ENCODE measurements at places on chromosomes 3 and 15.

- DNase-seq: no peak
These were observed 359.8 kb upstream of the C2CD4B start for GRCh38 chr15:62524848-62525247.

DNA sequence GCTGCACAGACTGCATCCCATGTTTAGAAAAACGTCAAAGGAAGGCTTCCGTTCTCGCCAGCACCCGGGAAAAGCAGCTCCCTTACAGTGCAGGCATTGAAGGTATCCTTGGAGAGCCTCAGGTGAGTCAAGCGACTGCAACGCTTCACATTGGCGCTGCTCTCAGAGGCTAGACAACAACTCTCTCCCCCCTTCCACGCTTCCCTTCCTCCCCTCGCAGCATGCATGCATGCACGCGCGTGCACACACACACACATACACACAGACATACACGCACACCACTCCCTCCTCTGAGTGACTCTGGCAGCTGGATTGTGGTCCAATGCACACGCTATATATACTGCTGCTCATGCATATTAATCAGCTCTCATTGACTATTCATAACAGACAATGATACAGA is 191.1 kb downstream of the PDZRN3 start:
- DNase-seq: no peak

DNA sequence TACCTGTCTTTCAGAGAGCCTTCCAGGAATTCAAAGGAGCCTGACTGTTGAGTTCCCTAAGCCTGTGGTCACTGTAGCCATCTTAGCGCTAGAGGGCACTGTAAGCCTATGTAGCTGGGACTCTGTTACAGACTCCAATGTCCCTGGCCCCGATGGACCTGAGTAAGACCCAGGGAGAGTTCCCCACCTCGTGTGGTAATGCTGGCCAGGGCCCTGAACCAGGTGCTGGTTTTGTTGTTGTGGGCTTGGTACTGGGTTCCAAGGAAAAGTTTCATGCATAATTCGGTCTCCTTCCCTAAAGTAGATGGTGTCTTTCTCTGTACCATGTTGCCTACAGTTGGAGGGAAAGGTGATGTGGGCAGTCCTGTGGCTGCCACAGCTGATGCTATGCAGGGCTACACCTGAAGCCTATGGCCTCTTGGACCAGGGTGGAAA is 32.4 kb downstream of the CDAN1 start:
- DNase-seq: peak; percentile 46

GRCh38 chr3:107769882-107770281 is 247.1 kb downstream of the BBX start:
- no peak for DNase-seq

- DNase-seq: no peak
These were observed 131.3 kb upstream of the PTX3 start for GRCh38 chr3:157305392-157305791.

- no peak for DNase-seq
These were observed 677.7 kb upstream of the NECTIN3 start for GRCh38 chr3:110393941-110394340.

DNA sequence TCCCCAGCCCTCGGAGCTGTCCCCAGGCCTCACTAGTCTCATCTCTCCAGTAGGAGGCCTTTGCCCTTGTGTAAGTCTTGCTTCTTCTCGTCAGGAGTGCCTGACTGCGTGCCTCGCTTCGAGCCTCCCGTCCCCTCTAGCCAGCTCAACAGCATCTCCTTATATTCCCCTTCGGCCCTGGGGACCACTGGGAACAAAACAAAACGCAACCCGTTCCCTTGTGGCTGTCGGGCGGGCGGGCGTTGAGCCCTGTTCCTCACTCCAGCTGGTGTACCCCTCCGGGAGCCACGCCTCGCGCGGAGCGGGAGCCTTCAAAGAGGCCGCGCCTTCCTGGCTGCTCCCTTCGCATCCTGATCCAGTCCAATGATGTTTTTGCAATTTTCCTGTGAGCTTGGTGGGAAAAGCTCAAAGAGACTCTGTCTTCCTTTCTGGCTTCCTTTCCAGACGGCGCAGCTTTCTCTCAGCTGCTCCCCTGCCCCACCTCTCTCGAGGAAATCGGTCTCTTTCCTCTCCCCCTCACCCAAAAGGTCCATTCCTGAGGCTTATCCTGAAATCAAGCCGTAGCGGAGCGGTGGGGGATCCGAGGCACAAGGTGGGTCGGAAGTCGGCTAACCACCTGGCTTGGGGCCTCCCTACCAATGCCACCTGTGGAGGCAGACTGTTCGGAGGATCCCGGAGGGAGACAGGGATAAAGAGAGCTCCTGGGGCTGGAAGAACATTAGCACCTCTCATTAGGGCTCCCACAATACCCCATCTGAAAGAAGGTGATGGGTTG is 33.4 kb upstream of the SRP14 start:
- no peak for DNase-seq

DNA sequence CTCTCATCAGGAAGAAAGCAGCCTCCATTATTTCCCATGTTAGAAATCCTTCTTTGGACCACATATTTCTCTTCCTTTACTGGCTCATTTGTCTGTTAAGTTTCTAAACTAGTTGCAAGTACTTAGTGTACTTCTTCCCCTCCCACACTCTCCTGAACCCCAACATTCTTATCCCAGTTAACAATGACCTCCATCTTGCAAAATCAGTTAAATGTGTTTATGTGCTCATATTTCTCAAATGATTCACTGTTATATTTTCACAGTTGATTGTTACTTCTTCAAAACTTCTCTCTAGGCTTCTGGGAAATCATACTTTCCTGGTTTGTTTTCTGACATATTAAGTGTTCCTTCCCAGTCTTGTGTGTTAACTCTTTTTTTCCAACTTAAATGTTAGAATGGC is 856.9 kb downstream of the EPHA3 start:
- no peak for DNase-seq

GRCh38 chr15:63945838-63946298 is 100.4 kb downstream of the DAPK2 start:
- no peak for DNase-seq

- DNase-seq: no peak
These were observed 283.4 kb downstream of the LSAMP start for GRCh38 chr3:116161575-116162525.

DNA sequence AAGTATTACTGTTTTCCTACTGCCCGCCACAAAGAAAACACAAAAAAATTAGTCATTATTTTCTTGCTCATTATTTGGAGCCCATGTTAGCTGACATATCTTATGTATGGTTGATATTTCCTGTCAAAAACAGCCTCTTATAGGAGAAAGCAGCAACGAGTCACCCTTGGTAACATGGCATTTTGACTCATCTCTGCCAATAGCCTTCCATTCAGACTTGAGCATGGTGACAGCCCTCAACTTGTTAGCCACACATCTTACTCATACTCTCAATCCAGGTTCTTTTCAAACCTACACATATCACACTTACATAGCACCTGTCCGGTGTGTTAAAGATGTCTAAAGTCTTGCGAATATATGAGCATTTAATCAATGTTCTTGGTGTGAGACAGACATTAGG is 109.4 kb upstream of the SAMMSON start:
- no peak for DNase-seq

GRCh38 chr15:38300395-38300794 is 47.8 kb downstream of the SPRED1 start:
- DNase-seq: no peak

DNA sequence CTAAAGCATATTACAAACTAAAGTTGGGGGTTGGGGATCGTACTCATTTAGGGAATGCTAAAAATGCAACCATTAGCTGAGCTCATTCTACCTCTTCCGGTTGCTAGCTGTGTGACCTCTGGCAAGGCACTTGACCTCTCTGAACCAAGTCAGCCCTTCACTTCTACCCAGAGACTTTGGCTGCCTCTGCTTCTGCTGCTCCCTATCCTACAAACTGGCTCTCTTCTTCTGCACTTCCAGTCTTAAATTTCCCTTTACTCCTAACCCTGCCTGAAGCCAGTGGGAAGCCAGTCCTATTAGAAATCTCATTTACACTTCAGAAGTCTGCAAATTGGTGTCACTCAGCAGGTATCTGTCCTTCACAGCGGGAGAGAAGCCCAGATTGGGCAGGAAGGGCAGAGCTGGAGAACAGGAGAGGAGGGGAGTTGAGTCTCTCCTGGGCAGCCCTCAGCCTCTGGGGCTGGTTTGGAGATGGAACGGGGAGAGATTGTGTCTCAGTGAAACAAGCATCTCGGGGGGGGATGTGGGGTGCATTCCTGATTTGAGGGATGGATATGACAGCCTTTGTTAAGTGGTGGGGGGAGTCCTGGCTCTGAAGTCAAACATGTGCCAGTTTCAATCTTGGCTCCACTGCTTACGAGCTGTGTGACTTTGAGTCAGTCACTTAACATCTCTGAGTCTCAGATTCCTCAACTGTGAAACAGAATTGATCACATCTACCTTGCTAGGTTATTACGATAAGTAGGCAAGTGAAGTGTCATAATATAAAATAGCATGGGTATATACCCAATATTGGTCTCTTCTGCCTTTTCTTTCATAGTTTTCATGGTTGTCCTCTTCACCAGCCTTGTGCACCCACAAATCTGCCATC is 7.8 kb upstream of the AEN start:
- no peak for DNase-seq

- no peak for DNase-seq
These were observed 9.5 kb upstream of the MCF2L2 start for GRCh38 chr3:183437666-183438564.

- peak; percentile 30 for DNase-seq
These were observed 11.3 kb upstream of the KNL1 start for GRCh38 chr15:40582726-40583246.

GRCh38 chr15:48802867-48803266 is 8.0 kb downstream of the CEP152 start:
- no peak for DNase-seq

GRCh38 chr15:99139276-99139675 is 34.4 kb downstream of the SYNM start:
- DNase-seq: no peak

DNA sequence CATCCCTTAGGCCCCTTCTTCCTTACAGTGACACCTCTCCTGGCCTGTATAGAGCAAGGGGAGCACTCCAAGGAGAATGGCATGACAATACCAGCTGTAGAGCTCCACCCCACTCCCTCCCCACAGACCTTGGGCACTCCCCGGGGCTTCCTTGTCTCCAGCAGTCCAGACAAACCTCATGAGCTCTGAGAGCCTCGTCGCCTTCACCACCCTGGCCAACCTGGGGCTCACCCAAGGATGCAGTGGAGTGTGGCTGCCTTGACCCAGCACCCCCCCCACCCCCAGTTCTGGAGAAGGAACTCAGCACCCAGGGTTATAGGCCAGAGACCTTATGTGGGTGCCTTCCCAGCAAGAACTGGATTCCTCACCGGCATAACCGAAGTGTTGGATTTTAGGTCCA is 7.4 kb upstream of the SLCO2A1 start:
- DNase-seq: no peak

Data from NCI-H2029 treated with DMSO at 0.1 percent for 48 hours (cell line).